Choroid plexus epithelial cell (primary cell): ENCODE measurements at places on chromosomes 4 and X.

DNA sequence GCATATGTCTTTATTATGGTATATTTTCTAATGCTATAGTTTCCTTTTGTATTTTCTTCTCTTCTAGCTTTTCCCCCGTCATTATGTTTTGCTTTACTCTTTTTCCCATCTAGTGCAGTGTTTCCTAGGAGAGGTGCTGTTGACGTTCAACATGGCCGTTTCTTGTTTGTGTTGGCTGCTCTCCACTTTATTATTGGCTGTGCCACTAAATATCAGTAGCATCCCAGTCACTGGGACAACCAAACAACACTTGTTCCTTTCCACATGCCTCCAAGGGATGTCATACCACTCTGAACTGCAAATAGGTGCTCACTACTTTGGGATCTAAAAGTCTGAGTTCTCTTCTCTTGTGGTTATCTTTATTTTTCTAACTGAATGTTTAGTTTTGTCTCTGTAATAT is 26.5 kb downstream of the GBA3 start:
- DNase-seq, result no peak

GRCh38 chrX:43165343-43165920 is 387.5 kb upstream of the PPP1R2C start:
- DNase-seq, result no peak

DNA sequence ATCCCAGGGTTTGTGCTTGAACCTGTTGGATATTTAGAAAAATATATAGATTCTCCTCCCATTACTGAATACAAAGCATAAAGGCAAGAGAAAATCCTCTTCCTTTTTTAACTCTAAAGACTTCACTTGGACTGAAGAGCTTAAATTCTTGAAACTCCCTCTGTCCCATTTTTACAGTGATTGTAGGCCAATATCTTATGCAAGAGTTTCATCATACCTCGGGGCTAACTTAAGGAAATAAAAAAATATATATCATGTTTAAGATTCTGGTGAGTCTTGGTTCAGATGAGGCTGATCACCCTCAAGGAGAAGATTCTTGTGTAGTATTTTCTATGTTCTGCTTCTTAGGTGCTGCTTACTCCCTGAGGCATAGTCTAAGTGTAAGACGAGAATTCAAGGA is 1449.6 kb downstream of the C4orf33 start:
- DNase-seq, result peak; percentile 28

DNA sequence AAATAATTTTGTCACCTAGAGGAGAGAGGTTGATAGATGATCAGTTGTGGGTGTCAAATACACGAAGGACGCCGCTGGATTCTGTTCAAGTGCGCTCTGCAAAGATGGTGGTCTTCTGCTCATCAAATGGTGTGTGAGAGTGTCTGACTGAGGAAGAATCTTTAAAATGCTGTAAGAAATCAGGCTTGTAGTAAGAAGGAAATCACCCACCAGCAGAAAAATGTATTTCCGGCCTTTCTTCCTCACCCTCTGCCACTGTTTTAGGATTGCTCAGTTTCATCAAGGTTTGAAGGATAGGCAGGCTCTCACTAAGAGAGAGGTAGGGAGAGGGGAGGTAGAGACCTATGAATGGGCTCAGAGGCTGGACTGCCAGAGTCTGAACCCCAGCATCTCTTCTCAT is 28.7 kb downstream of the RHOH start:
- no peak for DNase-seq

- DNase-seq, result no peak
Measured at GRCh38 chr4:182090186-182090585, 153.0 kb upstream of the TENM3 start.

- DNase-seq, result no peak
Measured at GRCh38 chrX:112941209-112941837, 100.7 kb upstream of the AMOT start.

DNA sequence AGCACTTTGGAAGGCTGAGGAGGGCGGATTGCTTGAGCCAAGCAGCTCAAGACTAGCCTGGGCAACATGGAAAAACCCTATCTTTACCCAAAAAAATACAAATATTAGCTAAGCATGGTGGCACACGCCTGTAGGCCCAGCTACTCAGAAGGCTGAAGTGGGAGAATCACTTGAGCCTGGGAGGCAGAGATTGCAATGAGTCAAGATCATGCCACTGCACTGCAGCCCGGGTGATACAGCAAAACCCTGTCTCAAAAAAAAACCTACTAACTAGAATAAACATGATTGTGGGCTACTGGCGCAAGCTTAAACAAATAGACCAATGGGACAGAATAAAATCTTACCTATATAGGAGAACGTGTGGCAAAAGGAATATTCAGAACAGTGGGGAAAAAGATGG is 7.3 kb downstream of the CDKL2 start:
- no peak for DNase-seq

- no peak for DNase-seq
Measured at GRCh38 chrX:110406822-110407221, 48.2 kb downstream of the RTL9 start.

DNA sequence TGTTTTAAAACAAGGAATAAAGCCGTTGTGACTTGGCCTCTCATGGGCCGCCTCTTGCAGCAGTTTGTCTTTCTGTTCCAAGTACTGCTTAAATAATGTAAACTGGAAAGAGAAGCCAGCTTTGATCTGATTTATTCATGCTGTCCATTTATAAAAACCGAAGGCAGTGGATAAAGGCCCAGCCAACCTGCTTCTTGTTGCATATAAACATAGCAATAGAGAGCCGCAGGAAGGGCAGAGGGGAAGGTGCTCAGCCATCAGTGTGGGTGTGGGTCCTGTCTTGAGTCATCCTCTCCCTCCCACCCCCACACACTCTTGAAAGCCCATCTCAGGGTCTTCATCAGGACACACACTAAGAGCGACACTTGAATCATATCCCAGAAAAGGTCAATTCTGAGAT is 187.9 kb upstream of the FAM9B start:
- DNase-seq, result no peak
